ENCODE measurements at places on chromosomes 1 and 21. TPM values are rescaled to one million over a fixed set of nuclear protein-coding genes. Genes with fewer than 3 reads are reported as not detected.

SHISA4 gene
- 50.1 TPM for total RNA-seq

OPTC gene
- total RNA-seq = not detected

RGSL1 gene
- not detected for total RNA-seq

COL24A1 gene
- 3.7 TPM for total RNA-seq

ETV3L gene
- not detected for total RNA-seq

C4BPA gene
- total RNA-seq = 0.52 TPM

NUDT4B gene
- total RNA-seq = 1.0 TPM

PTPRC gene
- total RNA-seq = 15.7 TPM

CRP gene
- total RNA-seq = not detected

All from skeletal muscle tissue (tissue), 5 donors.